Right atrium auricular region (tissue), 2 donors: ENCODE measurements at places on chromosomes 1 and 21. TPM values are rescaled to one million over a fixed set of nuclear protein-coding genes. Genes with fewer than 3 reads are reported as not detected.

DNA sequence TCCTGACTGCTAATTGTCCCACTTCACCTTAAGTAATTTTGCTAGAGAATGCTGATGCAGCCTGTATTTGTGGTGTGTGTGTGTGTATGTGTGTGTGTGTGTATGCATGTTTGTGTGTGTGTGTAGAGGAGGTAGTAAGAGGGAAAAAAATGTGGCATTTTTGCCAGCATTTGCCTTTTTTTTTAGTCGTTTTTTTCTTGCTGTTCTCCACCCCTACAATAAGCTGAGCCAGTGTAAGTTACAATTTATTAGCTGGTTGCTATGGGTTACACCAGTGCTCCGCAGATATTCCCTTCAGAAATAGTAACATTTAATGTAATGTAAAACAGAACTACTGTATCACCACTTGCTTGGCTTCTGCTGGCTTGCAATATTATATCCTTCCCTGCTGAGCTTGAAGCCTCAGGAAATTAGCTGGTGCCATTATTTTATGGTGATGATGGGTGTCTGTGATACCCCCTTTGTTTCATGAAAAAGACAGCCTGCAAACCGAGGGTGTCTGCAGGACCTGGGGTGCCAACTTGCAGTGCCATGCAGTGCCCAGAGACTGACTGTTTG is 23.4 kb upstream of the IGSF3 start:
- H3K27ac ChIP-seq = no peak overlapping the region
- no peaks in the 10 kb centered on the region for H3K4me1 ChIP-seq
- no peaks in the 10 kb centered on the region for H3K36me3 ChIP-seq
- no peak for DNase-seq
- no peak overlapping the region for H3K4me3 ChIP-seq

DNA sequence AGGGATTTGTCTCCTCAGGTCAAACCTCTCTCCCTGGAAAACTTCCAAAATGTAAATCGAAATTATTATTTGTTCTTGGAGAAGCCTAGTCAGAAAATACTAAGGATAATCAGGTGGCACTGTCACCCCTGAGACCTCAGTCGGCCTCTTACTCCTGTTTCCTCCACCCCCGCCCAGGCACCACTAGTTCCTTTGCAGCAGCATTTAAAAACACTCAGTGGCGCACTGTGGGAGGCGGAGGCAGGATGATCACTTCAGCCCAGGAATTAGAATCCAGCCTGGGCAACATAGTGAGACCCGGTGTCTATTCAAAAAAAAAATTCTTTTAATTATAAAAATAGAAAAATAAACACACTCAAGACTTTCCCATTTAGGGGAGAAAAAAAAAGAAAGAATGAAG is 18.0 kb upstream of the IFNAR2 start:
- no peaks in the 10 kb centered on the region for H3K36me3 ChIP-seq
- DNase-seq = no peak
- no peak overlapping the region for H3K27ac ChIP-seq
- H3K27me3 ChIP-seq = no peaks in the 10 kb centered on the region

GRCh38 chr1:171084091-171084490 is 6.6 kb upstream of the FMO3 start:
- H3K4me3 ChIP-seq = no peak overlapping the region
- no peaks in the 10 kb centered on the region for H3K27me3 ChIP-seq
- no peak for DNase-seq
- H3K4me1 ChIP-seq = no peaks in the 10 kb centered on the region
- no peaks in the 10 kb centered on the region for H3K36me3 ChIP-seq

DNA sequence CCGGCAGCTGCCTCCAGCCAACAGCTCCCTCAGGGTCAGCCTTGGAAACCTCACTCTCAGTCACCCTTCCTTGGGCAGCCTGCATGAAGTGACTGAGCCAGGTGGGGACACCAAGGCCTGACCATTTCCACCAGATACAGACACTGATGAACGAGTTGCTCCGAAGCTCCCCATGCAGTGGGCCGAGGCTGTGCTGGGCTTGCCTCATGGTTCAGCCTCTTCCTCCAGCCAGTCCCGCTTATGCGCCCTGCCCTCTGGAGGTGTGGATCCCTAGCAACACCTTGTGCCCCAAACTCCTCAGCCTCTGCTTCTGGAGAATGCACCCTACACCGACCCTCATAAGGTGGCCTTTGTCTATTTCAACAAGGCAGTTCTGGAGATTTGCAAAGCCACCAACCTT is 236.0 kb downstream of the RRAGC start:
- no peaks in the 10 kb centered on the region for H3K4me1 ChIP-seq
- H3K27ac ChIP-seq = no peak overlapping the region
- no peaks in the 10 kb centered on the region for H3K27me3 ChIP-seq
- no peak overlapping the region for H3K4me3 ChIP-seq

- no peaks in the 10 kb centered on the region for H3K27me3 ChIP-seq
- no peak overlapping the region for H3K27ac ChIP-seq
- H3K36me3 ChIP-seq = no peaks in the 10 kb centered on the region
- DNase-seq = no peak
- H3K4me1 ChIP-seq = no peaks in the 10 kb centered on the region
Observed at GRCh38 chr1:238476841-238477240, 586.1 kb upstream of the ZP4 start.

DNA sequence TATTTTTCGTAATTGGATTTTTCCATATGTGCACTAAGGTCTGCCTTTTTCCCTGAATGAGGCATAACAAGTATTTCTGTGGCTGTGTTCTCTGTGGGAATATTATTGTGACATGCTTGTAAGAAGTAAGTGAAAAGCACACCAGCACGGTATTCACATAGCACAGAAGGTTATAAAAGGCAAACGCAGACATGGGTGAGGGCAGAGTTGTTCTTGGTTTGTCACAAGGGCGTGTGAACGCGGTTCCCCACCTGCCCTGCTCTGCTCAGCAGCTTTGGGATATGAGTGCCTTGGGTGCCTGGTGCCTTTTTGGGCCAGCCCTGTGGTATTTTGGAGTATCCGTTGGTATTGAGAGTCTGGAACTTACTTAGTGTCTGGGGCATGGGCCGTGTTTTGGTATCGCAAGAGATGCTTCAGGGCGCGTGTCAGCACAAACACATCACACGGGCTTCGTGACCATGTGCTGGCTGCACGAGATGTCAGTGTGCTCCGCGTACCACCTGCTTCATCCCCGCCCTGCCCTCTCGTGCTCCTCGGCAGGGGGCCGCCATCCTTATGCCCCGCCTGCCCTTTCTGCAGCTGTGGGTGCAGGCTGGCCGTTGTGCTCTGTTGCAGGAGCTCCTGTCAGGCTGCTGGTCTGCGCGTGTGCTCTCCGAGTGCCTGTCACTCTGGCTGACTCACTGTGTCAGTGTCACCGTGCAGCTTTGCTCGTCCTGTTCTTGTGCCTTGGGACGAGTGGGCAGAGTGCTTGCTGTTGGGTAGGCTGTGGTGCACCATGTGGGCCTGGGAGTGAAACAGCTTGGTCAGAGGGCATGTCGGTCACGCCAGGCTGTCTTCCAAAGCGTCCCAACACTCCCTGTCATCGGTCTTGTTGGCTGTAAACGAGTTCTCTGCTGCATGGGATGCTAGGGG is 15.0 kb downstream of the SKI start:
- DNase-seq = no peak
- H3K36me3 ChIP-seq = no peaks in the 10 kb centered on the region
- no peak overlapping the region for H3K4me3 ChIP-seq
- no peaks in the 10 kb centered on the region for H3K27me3 ChIP-seq
- peak overlapping the region; percentile 76 for H3K27ac ChIP-seq
- peaks cover 91% of the 10 kb centered on the region for H3K4me1 ChIP-seq

- no peak overlapping the region for H3K27ac ChIP-seq
- H3K36me3 ChIP-seq = no peaks in the 10 kb centered on the region
- no peaks in the 10 kb centered on the region for H3K27me3 ChIP-seq
- no peak overlapping the region for H3K4me3 ChIP-seq
- no peaks in the 10 kb centered on the region for H3K4me1 ChIP-seq
Observed at GRCh38 chr1:177444997-177445746, 274.4 kb downstream of the BRINP2 start.

GRCh38 chr1:19476450-19477190 is 8.7 kb downstream of the CAPZB start:
- H3K4me3 ChIP-seq = no peak overlapping the region
- no peaks in the 10 kb centered on the region for H3K4me1 ChIP-seq
- no peak for DNase-seq
- H3K27ac ChIP-seq = peak overlapping the region; percentile 49
- H3K36me3 ChIP-seq = peaks cover 12% of the 10 kb centered on the region
- no peaks in the 10 kb centered on the region for H3K27me3 ChIP-seq

GRCh38 chr1:245875581-245876261 is 631.4 kb downstream of the SMYD3 start:
- H3K36me3 ChIP-seq = no peaks in the 10 kb centered on the region
- H3K4me3 ChIP-seq = no peak overlapping the region
- no peak for DNase-seq

- DNase-seq = no peak
- no peaks in the 10 kb centered on the region for H3K36me3 ChIP-seq
- no peak overlapping the region for H3K4me3 ChIP-seq
- no peaks in the 10 kb centered on the region for H3K27me3 ChIP-seq
- no peak overlapping the region for H3K27ac ChIP-seq
Observed at GRCh38 chr1:172917972-172918371, 132.8 kb downstream of the TNFSF18 start.

- H3K4me1 ChIP-seq = peaks cover 18% of the 10 kb centered on the region
- no peaks in the 10 kb centered on the region for H3K27me3 ChIP-seq
- no peak for DNase-seq
- H3K27ac ChIP-seq = no peak overlapping the region
- H3K36me3 ChIP-seq = no peaks in the 10 kb centered on the region
Observed at GRCh38 chr21:16492892-16493291, 763.1 kb downstream of the USP25 start.

GRCh38 chr1:76830373-76830772 is 36.9 kb upstream of the ST6GALNAC5 start:
- no peaks in the 10 kb centered on the region for H3K36me3 ChIP-seq
- no peaks in the 10 kb centered on the region for H3K4me1 ChIP-seq
- DNase-seq = no peak
- H3K27me3 ChIP-seq = no peaks in the 10 kb centered on the region
- H3K27ac ChIP-seq = no peak overlapping the region
- H3K4me3 ChIP-seq = no peak overlapping the region

DNA sequence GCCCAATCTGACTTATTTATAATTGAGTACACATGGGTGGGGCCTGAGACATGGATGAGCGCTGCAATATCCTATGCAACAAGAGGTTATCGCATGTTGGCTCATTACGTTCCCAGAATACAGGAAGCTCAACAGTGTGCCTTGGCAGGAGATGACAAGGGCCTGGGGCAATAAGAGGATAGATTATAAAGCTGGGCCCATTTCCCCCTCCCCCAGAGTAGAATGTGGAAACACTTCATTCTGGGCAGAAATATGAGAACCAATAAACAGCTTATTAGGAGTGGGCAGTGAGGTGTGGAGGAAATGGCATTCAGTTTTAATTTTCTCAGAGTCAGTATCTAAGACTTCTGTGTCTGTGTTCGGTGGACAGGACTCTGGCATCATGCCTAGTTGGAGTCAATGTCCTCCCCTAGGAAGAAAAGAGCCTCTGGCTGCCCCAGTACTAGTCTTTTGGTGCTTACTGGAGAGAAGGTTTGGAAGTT is 92.8 kb downstream of the PIK3R3 start:
- H3K27me3 ChIP-seq = no peaks in the 10 kb centered on the region
- H3K4me3 ChIP-seq = no peak overlapping the region
- H3K4me1 ChIP-seq = no peaks in the 10 kb centered on the region
- no peak for DNase-seq
- H3K27ac ChIP-seq = peak overlapping the region; percentile 9
- H3K36me3 ChIP-seq = peaks cover 14% of the 10 kb centered on the region

- no peaks in the 10 kb centered on the region for H3K27me3 ChIP-seq
- no peak for DNase-seq
- H3K4me3 ChIP-seq = no peak overlapping the region
Observed at GRCh38 chr1:43282220-43283195, 2.9 kb downstream of the C1orf210 start.

GRCh38 chr1:35691080-35691479 is 27.6 kb downstream of the C1orf216 start:
- no peaks in the 10 kb centered on the region for H3K27me3 ChIP-seq
- H3K4me3 ChIP-seq = no peak overlapping the region
- H3K4me1 ChIP-seq = no peaks in the 10 kb centered on the region
- H3K36me3 ChIP-seq = no peaks in the 10 kb centered on the region
- H3K27ac ChIP-seq = no peak overlapping the region

GRCh38 chr1:81305997-81306452 is 494.7 kb upstream of the ADGRL2 start:
- no peak for DNase-seq
- no peaks in the 10 kb centered on the region for H3K4me1 ChIP-seq
- no peak overlapping the region for H3K27ac ChIP-seq
- H3K36me3 ChIP-seq = no peaks in the 10 kb centered on the region
- no peaks in the 10 kb centered on the region for H3K27me3 ChIP-seq
- H3K4me3 ChIP-seq = peak overlapping the region; percentile 58

GRCh38 chr1:29519108-29519787 is 282.9 kb downstream of the PTPRU start:
- H3K27me3 ChIP-seq = no peaks in the 10 kb centered on the region
- no peak overlapping the region for H3K4me3 ChIP-seq
- H3K36me3 ChIP-seq = no peaks in the 10 kb centered on the region
- peak; percentile 34 for DNase-seq
- no peaks in the 10 kb centered on the region for H3K4me1 ChIP-seq
- H3K27ac ChIP-seq = no peak overlapping the region

DNA sequence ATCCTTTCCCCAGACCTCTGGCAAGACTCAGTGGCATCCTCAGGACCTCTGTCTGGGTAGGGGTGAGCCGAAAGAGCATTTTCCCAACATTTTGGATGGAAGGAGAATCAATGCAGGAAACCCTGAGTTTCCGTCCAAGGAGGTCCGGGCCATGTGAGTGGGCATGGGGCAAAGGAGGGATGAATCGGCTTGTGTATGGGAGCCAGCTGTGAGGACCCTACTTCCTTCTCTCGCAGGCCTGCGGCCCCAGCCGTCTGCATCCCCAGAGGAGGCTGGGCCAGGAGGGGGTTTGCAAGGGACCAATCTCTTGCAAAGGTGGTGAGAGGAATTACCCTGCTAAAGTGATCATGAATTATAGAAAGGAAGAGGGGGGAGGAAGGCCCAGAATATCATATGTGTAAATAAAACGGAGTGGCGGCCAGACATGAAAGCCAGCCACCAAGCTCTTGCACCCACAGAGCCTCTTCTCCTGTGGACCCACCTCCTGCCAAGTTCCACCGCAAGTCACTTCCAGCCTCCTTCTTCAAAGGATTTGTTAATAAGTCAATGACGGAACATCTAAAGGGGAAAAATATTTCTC is 48.2 kb upstream of the POU3F1 start:
- H3K4me1 ChIP-seq = no peaks in the 10 kb centered on the region
- no peak overlapping the region for H3K27ac ChIP-seq
- DNase-seq = no peak
- no peak overlapping the region for H3K4me3 ChIP-seq

GRCh38 chr1:11858968-11859871 is 475 bp upstream of the NPPB start:
- no peaks in the 10 kb centered on the region for H3K27me3 ChIP-seq
- no peak for DNase-seq
- H3K4me1 ChIP-seq = no peaks in the 10 kb centered on the region
- H3K36me3 ChIP-seq = peaks cover 19% of the 10 kb centered on the region

GRCh38 chr1:199701726-199702125 is 325.8 kb upstream of the NR5A2 start:
- no peak overlapping the region for H3K27ac ChIP-seq
- H3K27me3 ChIP-seq = no peaks in the 10 kb centered on the region
- H3K36me3 ChIP-seq = no peaks in the 10 kb centered on the region
- no peak for DNase-seq
- no peaks in the 10 kb centered on the region for H3K4me1 ChIP-seq

GRCh38 chr21:39363607-39364555 is 15.0 kb upstream of the HMGN1 start:
- no peak overlapping the region for H3K4me3 ChIP-seq
- H3K27ac ChIP-seq = no peak overlapping the region
- DNase-seq = no peak

The SLC25A33 gene
- total RNA-seq = 16.4 TPM

The TFF3 gene
- 5.0 TPM for total RNA-seq

The AK5 gene
- total RNA-seq = 2.8 TPM

The PCAT6 gene
- total RNA-seq = not detected

The PALMD gene
- total RNA-seq = 78.7 TPM

The CLCA4 gene
- not detected for total RNA-seq

The TTC22 gene
- total RNA-seq = 0.70 TPM

The CLCNKB gene
- total RNA-seq = 3.9 TPM
